Metanephros (tissue), 2 donors: ENCODE measurements at places on chromosomes 3 and 15. TPM values are rescaled to one million over a fixed set of nuclear protein-coding genes. Genes with fewer than 3 reads are reported as not detected.

RLBP1 gene
- total RNA-seq, result not detected

DUOXA2 gene
- total RNA-seq, result not detected

MORF4L1 gene
- 265 TPM for total RNA-seq

POLQ gene
- 3.8 TPM for total RNA-seq

RTP1 gene
- total RNA-seq, result not detected

NPTN gene
- total RNA-seq, result 154 TPM

EXD1 gene
- total RNA-seq, result not detected

GOLGA8S gene
- 0.12 TPM for total RNA-seq

KNG1 gene
- total RNA-seq, result 116 TPM
